ENCODE measurements at places on chromosomes 5 and 9.

DNA sequence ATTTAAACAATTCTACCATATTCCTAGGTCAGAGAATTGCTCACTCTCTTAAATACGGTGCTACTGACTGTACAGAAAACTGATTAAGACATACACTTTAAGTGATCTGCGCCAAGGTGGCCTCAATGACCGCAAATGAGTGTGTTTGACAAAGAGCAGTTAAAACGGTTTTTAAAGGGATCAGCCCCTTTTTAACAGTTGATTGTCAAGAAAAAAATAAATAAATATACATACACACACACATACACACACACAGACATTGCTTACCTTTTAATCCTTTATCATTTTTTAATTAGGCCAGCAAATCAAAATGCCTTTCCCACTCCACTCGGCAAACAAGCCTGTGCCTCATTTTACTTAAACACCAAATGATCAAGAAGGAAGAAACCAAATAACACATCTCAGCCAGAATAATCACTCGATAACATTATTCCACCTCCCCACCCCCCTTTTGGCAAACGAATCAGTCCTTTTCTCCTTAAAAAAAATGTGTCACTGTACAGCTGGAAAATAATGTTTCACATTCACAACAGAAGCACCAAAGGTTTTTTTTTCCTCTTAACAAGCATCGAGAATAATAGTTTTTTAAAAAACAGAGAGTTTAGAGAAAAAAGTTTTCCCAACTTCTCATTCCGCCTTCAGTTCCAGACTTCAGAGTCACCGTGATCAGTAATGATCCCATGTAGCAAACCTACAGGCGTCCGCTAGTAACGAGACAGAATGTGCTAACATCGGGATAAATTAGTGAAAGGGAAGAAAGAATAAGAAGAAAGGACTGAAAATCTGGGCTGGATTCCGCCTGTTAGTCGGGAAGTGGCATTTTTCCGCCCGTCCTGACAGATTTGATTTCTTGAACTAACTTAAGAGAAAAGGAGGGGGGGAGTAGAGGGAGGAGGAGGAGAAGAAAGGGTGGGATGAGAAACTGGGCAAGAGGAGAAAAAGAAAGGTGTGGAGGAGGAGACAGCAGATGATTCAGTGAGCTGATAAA lies at the start of gene ZNF608:
Gene ZNF608, minus strand, starts transcription at position 712 of the 988 bp plus-strand sequence. CDS start 1,650 bp downstream, outside the sequence.
- DNase-seq = peak; percentile 97

DNA sequence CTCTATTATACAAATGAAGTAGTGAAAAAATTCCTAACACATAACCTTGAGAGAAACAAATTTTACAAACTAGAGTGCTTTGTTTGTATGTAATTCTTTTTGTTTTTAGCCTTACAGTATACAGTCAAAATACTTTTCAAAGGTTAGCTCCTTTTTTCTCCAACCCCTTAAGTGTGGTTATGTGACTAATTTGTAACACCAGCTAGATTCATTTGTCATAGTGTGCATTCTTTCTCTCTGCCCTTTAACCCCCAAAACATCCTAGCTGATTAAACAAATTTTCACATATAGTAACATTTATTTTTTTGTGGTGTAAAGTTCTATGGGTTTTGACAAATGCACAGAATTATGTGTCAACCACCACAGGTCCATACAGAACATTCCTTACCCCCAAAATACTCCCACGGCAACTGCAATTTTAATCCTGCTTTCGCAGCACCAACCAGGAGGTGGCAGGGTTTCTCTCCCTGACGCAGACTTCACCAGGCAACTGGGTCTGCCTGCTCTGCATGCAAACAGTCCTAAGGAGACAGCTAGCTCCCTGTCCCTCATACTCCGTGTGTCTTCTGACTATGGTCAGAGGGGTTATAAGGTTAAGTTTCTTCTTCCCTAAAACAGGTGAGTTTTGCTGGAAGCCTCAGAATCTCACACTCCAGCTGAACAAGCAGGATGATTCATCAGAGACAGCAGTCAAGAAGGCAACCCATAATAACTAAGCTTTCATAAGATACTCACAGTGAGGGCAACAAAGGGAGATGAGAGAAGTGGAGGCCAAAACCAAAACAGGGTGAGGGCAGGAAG lies 44.5 kb upstream of the NR5A1 start:
- DNase-seq = peak; percentile 85

DNA sequence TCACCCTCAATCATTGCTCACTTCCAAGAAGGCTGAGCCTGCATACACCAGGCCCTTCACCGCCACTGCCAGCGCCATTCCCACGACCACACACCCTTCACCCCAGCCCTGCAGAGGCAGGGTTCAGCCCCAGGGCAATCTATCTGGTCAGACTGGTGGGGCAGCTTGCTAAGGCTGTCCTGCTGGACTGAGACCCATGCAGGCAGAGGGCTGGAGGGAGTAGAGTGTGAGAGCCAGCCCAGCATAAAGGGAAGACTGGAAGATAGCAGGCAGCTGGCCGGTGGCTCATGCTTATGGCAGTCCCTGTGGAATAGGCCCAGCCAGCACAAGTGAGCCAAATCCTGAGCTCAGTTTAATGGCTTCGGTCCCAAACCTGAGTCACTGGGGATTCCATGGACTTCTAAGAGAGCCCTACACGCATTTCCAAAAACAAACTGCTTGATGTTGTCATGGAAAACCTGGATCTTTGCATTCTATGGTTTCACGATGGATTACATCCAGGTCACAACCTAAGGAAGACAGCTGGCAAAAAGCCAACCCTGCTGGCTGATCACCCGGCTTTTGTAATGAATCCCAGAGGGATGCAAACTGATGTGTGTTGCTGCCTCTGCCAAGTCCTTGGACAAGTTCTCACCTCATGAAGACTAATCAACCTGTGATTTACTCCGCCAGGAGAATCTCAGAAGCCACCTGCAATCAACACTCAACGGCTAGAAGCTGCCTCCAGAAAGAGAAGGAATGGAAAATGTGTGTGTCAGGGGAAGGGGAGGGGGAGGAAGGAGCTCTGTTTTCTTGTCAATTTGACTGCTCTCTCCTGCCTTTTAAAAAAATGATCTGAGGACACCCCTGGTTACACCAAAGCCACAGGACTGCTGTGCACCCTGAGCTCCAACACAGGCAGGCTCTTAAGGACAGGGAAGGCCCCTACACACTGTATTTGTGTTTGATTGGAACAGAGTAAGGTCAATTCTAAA lies 143.6 kb downstream of the LHFPL2 start:
- DNase-seq = peak; percentile 93

DNA sequence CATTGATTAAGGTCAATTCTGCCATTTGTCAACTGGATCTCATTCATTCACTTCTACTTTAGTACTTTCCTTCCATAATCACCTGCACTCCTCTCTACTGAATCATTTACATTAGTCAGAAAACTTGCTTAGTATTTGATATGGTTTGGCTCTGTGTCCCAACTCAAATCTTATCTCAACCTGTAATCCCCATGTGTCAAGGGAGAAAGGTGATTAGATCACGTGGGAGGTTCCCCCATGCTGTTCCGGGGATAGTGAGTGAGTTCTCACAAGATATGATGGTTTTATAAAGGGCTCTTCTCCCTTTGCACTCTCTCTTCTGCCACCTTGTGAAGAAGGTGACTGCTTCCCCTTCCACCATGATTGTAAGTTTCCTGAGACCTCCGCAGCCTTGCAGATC lies 23.7 kb upstream of the UGCG start:
- no peak for DNase-seq

DNA sequence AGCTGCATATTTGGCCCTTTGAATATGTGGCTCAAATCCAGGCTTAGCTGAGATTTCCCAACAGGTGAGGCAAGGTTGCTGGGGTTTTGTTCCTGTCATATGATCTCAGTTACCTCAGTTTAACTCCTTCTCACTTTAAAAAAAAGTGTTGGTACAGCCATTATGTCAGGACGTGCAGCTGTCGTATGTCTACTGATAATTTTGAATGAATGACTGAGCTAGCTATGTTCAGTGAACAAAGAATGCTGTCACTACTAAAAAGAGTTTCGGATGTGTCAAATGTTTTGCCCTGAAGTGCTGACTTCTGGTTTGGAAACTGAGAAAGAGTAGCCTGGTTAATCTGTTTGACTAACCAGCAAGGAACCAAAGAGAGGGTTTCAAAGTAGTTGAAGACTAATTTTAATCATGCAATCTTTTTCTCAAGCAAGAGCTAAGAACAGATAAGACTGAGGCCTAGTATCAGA lies 106.3 kb upstream of the NR3C1 start:
- DNase-seq = no peak

DNA sequence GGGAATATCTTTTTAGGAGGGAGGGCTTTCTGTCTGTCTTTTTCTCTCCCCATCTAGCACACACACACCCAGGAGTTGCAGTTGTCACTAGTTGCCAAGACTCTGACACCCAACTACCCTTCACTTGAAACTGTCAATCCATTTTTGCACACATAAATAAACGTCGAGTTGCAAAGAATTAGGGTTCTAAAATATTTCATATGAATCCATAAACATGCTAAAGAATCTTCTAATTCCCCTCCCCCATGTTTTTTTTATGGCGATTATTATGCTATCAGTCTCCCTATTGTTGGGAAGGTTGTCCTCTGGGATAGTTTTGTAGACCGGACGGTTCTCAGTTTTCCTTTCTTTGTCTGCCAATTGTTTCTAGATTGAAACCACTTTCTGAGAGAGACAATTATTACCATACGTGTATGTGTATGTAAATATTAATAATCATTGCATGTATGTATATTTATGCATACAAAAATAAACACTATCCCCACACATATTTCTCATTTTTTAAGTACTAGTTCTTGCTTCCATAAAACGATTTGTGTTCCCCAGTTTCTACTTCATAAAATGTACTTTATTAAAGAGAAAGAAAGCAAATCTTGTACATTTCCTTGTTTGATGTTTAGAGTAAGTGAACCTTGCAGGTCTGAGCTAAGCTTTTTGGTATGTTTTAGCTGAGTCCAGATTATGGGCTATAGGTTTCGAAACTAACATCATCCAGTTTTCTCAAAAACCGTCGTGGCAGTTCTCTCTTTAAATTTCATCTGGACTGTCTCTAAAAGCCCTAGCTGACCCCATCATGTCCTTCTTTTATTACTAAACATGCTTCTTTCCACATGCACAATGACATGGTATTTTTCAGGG lies 165.0 kb upstream of the MPDZ start:
- DNase-seq = no peak

GRCh38 chr9:91419222-91420191 lies 4.1 kb downstream of the NFIL3 start:
- DNase-seq = peak; percentile 12

- DNase-seq = no peak
These were observed 49.2 kb upstream of the TNC start for GRCh38 chr9:115167175-115167574.

- DNase-seq = no peak
These were observed 389.2 kb downstream of the MAT2B start for GRCh38 chr5:163894645-163895044.

DNA sequence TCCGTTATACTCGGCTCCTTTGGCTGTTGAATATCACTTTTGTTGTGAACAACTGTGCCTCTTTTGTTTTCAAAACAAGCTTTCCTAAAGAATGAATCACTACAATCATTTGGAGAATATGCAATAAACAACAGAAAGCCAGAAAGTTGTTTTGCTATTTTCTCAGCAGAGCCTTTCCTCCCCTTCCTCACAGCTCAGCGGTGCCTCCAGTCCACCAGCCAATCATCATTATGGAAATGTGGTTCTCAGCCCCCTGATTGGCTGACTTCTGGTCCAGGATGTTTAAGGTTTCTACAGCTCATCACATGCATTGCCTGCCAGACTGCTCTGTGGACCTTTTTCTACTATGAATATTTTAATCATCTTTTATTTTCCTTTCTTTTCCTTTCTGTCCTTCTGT lies 9.1 kb upstream of the ZNF608 start:
- peak; percentile 72 for DNase-seq

DNA sequence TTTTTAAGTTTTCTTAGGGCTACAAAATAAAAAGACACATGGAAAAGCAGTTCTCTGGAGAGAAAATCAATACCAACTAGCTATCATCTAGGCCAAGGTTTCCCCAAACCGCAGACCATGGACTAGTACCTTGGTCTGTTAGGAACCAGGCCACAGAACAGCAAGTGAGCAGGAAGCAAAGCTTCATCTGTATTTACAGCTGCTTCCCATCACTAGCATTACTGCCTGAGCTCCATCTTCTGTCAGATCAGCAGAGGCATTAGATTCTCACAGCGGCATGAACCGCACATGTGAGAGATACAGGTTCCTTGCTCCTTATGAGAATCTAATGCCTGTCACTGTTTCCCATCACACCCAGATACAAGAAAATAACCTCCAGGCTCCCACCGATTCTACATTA lies 1907.6 kb upstream of the ACO1 start:
- DNase-seq = no peak

DNA sequence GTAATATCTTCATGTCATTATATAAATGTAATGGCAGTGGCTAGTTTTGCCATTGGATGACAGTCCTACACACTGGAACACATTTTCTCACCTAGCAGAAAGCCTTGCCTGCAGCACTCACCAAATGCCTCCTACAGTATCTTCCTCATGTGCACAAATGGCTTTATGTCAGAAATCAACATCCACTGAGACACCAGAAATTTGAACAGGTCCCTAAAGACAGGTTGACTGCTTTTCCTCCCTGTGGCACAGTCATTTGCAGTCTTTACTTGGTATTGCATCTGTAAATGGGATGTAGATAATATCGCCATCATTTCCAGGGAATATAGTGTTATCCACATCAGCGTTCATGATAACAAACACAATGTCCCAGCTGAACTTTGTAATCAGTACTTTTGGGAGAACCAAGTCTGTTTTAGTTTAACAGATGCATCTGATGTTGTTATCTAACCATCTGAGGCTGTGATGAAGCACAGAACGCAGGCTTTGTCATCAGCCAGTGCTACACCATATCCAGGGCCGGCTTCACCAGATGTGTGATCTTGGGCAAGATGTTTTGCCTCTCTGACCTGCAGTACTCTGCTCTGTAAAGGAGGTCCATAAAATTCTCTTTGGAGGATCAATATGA lies 83.9 kb upstream of the TAS2R1 start:
- peak; percentile 31 for DNase-seq

- DNase-seq = no peak
These were observed 111.3 kb upstream of the ADRA1B start for GRCh38 chr5:159805021-159805420.

GRCh38 chr9:123669346-123669745 lies 260.6 kb downstream of the DENND1A start:
- DNase-seq = no peak

All from brain (organoid and tissue), 16 donors.